ENCODE measurements at places on chromosomes 12 and 14. TPM values are rescaled to one million over a fixed set of nuclear protein-coding genes. Genes with fewer than 3 reads are reported as not detected.

DNA sequence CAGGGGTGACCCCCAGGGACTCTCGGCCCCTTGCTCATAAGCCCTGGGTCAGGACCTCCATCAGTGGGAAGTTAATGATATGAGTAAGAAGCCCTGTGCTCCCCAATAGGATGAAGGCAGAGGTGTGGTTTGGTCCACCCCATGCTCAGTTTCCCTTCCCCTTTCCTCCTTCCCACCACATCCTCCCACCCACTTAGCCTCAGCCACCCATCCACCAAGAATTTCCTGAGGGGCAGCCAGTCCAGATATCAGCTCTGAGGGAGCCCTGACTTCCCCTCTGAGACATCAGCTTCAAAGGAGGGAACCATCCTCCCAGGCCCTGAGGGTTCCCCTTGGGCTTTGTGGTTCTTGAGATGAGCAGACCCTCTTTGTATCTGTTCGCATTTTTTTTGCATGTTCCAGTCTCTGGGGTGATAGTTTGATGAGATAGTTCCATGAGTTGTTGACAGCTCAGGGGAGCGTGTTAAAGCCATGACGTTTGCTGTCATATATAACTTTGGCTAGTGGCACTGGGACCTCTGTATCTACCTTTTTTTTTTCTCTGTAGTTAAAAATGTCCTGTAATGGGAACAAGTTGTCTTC lies 71.2 kb downstream of the LGMN start:
- DNase-seq, result no peak

- no peak for DNase-seq
Observed at GRCh38 chr12:6340032-6340638, 1.7 kb downstream of the TNFRSF1A start.

The NRIP2 gene
- total RNA-seq, result 1.7 TPM

DNA sequence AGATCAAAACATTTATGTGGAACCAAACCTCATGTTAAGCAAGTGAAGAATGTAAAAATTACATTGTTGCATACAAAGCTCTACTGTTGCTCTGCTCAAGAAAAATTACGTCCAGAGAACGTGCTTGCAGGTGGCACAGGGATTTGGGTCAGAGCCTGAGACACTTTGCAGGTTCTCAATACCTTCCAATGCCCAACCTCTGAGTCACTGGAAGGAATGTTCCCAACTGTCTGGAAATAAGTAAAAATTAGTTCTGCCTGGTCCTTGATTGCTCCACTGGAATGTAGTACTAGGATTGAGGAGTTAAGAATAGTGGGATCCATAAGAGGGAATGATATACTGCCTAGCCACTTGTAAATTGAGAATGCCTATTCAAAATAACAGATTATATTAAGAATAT lies 2.8 kb upstream of the IFNG start:
- no peak for DNase-seq

- no peak for DNase-seq
Observed at GRCh38 chr12:124323771-124324530, 29.1 kb downstream of the RFLNA start.

- DNase-seq, result no peak
Observed at GRCh38 chr14:22737052-22737451, 29.4 kb upstream of the OXA1L start.

The P2RX7 gene
- 4.0 TPM for total RNA-seq

All from urinary bladder (tissue), 4 donors.